Uterine smooth muscle cell (primary cell): ENCODE measurements at places on chromosomes 11 and 22. TPM values are rescaled to one million over a fixed set of nuclear protein-coding genes. Genes with fewer than 3 reads are reported as not detected.

The SERPINH1 gene
- total RNA-seq = 1,093 and 1,842 TPM in 2 replicates

The CDC45 gene
- total RNA-seq = 11.2 and 44.8 TPM in 2 replicates

The MEI1 gene
- total RNA-seq = 1.5 and 2.1 TPM in 2 replicates

The RAC2 gene
- total RNA-seq = 4.0 and 7.7 TPM in 2 replicates

The TH gene
- not detected in 2 replicates for total RNA-seq

The CECR2 gene
- total RNA-seq = 0.11 and 0.37 TPM in 2 replicates

The TBX1 gene
- total RNA-seq = 0.12 TPM in 1 of 2 replicates, not detected in the other

The C11orf97 gene
- not detected in 2 replicates for total RNA-seq

The ART1 gene
- total RNA-seq = not detected in 2 replicates

The OR8G1 gene
- total RNA-seq = not detected in 2 replicates

The NPTXR gene
- total RNA-seq = 2.0 and 4.6 TPM in 2 replicates

The OR5P2 gene
- not detected in 2 replicates for total RNA-seq

The NPAS4 gene
- not detected in 2 replicates for total RNA-seq

The MMP12 gene
- 0.11 TPM in 1 of 2 replicates, not detected in the other for total RNA-seq

The SYT8 gene
- not detected in 2 replicates for total RNA-seq

The APOBEC3G gene
- 14.5 and 15.4 TPM in 2 replicates for total RNA-seq

The BIRC3 gene
- total RNA-seq = 0.50 and 0.89 TPM in 2 replicates

The GGTLC2 gene
- not detected in 2 replicates for total RNA-seq

The CRACR2B gene
- total RNA-seq = 1.00 and 1.9 TPM in 2 replicates

The FGF19 gene
- not detected in 2 replicates for total RNA-seq

The LMNTD2 gene
- 0.11 and 0.62 TPM in 2 replicates for total RNA-seq

The TEAD1 gene
- total RNA-seq = 102 TPM in 2 replicates

The C11orf42 gene
- not detected in 2 replicates for total RNA-seq

The FAM168A gene
- total RNA-seq = 14.4 and 21.6 TPM in 2 replicates

The GAS2 gene
- total RNA-seq = 1.4 and 1.6 TPM in 2 replicates

The TLCD5 gene
- total RNA-seq = 9.1 and 10.1 TPM in 2 replicates

The UEVLD gene
- total RNA-seq = 27.1 and 31.4 TPM in 2 replicates

The APOBEC3C gene
- total RNA-seq = 8.2 and 8.5 TPM in 2 replicates

The OR2D2 gene
- 0.50 and 1.5 TPM in 2 replicates for total RNA-seq

The ISX gene
- not detected in 2 replicates for total RNA-seq

The ENDOD1 gene
- 53.7 and 60.5 TPM in 2 replicates for total RNA-seq

The MRGPRF gene
- 33.6 and 44.1 TPM in 2 replicates for total RNA-seq

The VPREB1 gene
- not detected in 2 replicates for total RNA-seq

The ART5 gene
- total RNA-seq = 0.55 and 0.75 TPM in 2 replicates

The KRTAP5-10 gene
- not detected in 2 replicates for total RNA-seq

The TRIOBP gene
- 192 and 230 TPM in 2 replicates for total RNA-seq

The ARSA gene
- 5.9 and 15.5 TPM in 2 replicates for total RNA-seq

The HEPACAM gene
- under 0.01 TPM in 1 of 2 replicates, not detected in the other for total RNA-seq

The ACAD8 gene
- total RNA-seq = 17.5 and 17.7 TPM in 2 replicates

The PKP3 gene
- 0.66 and 0.87 TPM in 2 replicates for total RNA-seq

The SLC15A3 gene
- total RNA-seq = 7.5 and 10.6 TPM in 2 replicates
